ENCODE measurements at places on chromosomes 4 and X. TPM values are rescaled to one million over a fixed set of nuclear protein-coding genes. Genes with fewer than 3 reads are reported as not detected.

GRCh38 chr4:93996895-93997294 is 168.3 kb downstream of the ATOH1 start:
- H3K4me1 ChIP-seq = no peaks in the 10 kb centered on the region
- H3K36me3 ChIP-seq = no peaks in the 10 kb centered on the region
- no peak overlapping the region for H3K27ac ChIP-seq
- H3K4me3 ChIP-seq = no peak overlapping the region
- DNase-seq = no peak

DNA sequence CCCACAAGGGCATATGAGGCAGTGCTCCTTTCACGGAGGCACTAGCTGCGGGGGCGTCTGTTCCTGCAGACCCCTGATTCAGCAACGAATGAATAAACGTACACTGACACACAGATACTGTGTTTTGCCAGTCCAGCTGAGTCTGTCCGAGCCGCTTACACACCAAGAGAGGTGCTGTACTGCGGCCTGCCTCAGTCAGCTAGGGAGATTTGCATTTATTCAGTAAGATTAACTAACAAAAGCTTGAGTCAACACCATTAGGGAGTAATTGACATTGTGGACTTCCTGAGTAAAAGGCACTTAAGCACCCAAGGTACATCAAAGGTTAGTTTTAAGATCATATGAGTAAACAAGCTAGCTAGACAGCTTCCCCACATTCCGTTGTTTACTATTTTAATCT is 31.0 kb upstream of the BEX4 start:
- DNase-seq = no peak
- no peaks in the 10 kb centered on the region for H3K27me3 ChIP-seq
- no peaks in the 10 kb centered on the region for H3K4me1 ChIP-seq
- no peak overlapping the region for H3K4me3 ChIP-seq
- no peaks in the 10 kb centered on the region for H3K36me3 ChIP-seq
- no peak overlapping the region for H3K27ac ChIP-seq

The NMU gene
- total RNA-seq = not detected

GRCh38 chrX:11558972-11559371 is 106.7 kb downstream of the ARHGAP6 start:
- no peaks in the 10 kb centered on the region for H3K36me3 ChIP-seq
- H3K27me3 ChIP-seq = no peaks in the 10 kb centered on the region
- H3K27ac ChIP-seq = no peak overlapping the region
- no peak overlapping the region for H3K4me3 ChIP-seq
- no peak for DNase-seq

GRCh38 chr4:85778632-85779131 is 303.7 kb downstream of the ARHGAP24 start:
- H3K27ac ChIP-seq = peak overlapping the region; percentile 35
- no peak for DNase-seq
- H3K27me3 ChIP-seq = no peaks in the 10 kb centered on the region
- H3K4me1 ChIP-seq = no peaks in the 10 kb centered on the region
- no peaks in the 10 kb centered on the region for H3K36me3 ChIP-seq

Data from tibial nerve (tissue), 4 donors.